ENCODE measurements at places on chromosomes 12 and 14.

- DNase-seq, result no peak
Observed at GRCh38 chr14:52514046-52514811, 38.1 kb downstream of the TXNDC16 start.

GRCh38 chr12:130029151-130029550, 125.3 kb upstream of the TMEM132D start:
- DNase-seq, result no peak

GRCh38 chr12:129719416-129719815, 184.4 kb downstream of the TMEM132D start:
- DNase-seq, result no peak

DNA sequence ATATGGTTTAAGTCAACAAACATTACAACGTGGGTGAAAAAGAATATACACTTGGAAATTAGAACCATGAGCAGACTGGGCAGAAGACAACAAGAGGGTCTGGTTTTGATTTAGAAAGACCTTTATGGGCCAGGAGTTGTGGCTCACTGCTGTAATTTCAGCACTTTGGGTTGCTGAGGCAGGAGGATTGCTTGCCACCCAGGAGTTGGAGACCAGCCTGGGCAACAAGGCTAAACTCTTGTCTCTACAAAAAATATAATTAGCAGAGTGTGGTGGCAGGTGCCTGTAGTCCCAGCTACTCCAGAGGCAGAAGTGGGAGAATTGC, 2.7 kb upstream of the NFKBIA start:
- no peak for DNase-seq

DNA sequence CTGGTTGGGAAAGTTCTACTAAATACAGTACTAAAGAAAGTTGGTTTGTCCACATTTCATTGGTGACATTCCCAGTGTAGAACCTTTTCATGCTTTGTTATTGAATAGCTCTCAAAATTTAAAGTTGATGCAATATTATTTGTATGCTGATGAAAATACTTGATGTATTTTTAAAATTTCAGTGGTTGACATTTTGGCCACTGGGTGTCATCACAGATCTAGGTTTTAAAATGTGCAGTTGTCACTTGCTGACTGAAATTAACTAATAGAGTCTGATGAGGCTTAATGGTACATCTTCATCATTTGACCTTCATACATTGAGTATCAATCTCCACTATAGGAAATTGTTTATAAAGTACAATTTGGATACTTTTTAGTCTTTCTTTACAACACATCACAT, 37.1 kb downstream of the CMAS start:
- no peak for DNase-seq

- DNase-seq, result no peak
Observed at GRCh38 chr12:112810235-112810917, 18.8 kb downstream of the RPH3A start.

- no peak for DNase-seq
Observed at GRCh38 chr14:100810861-100811461, 15.0 kb upstream of the MEG3 start.

DNA sequence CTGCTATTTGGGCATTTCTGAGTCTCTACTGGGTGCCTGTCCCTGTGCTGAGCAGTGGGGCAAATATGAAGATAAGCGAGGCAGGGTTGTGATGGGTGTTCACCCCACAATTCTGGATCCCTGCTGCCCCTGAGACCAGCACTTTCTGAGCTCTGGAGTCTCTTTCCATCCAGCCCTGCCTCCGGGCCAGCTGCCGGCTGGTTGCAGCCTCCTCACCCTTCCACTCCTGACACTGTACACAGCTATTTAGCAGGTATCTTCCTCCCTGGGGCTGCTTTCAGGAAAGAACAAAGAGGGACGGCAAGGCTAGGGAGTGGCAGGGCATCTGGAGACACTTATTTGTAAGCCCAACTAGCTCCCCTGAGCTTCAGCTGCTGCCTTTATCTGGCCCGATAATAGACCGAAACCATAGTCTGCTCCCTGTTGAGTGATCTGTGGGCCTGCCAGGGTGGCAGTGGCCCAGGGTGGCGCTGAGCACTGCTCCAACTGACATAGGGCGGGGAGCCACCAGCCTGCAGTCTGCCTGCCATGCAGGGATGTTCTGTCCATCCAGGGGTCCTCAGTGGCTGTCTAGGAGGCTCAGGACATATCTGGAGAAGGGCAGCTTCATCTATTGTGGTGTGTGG, 7.6 kb upstream of the KRT80 start:
- no peak for DNase-seq

DNA sequence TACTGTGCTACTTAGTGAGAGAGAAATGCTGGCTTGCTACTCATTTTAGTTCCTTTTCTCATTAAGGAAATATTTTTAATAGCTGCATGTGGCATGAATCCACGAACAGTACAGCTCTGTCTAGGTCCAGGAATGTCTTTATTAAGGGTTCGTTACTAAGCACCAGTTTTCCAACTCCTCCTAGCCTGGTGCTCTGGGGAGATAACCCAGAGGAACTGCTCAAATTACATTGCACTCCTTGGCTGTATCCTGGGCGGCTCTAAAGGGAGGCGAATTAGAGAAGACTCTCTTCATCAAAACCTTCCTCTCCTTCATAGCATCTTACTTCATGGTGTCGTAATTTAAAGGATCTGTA, 101.3 kb downstream of the PPM1A start:
- no peak for DNase-seq

DNA sequence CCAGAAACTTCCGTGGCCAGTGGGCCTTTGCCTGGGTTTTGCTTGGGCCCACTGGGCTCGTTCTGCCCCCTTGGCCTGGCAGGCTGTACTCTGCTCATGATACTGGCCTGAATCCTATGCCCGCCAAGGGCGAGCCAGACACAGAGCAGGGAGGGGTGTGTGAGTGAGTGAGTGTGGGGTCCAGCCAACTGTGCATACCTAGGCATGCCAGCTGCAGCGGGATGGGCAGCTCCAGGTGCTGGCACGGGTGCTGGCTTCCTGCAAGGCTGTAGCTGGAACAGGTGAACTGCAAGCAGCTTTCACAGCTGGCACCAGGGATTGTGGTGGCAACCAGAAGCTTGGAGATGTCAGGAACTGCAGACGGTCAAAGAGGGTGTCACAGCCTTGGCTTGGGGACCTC, 1276.4 kb downstream of the SLC16A7 start:
- no peak for DNase-seq

- DNase-seq, result no peak
Observed at GRCh38 chr14:22314183-22314820, 274.7 kb downstream of the DAD1 start.

GRCh38 chr12:108634341-108634751, 652 bp upstream of the SELPLG start:
- DNase-seq, result no peak

DNA sequence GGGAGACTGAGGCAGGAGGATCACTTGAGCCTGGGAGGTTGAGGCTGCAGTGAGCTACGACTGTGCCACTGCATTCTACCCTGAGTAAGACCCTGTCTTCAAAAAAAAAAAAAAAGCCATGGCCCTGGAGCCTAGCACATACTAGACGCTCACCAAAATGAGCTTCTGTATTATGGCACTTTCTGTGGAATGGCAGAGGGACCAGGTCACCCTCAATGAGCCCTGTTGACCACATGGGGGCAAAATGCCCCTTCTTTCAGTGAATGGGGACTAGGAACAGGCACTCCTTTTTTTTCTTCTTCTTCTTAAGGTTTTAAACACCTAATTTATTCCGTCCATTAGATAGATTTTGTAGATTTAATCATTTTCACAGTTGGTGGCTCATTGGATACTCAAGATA, 50.5 kb downstream of the FAM222A start:
- no peak for DNase-seq

- no peak for DNase-seq
Observed at GRCh38 chr14:99146616-99147365, 125.2 kb downstream of the BCL11B start.

GRCh38 chr12:62006076-62006732, 254.0 kb upstream of the USP15 start:
- no peak for DNase-seq

DNA sequence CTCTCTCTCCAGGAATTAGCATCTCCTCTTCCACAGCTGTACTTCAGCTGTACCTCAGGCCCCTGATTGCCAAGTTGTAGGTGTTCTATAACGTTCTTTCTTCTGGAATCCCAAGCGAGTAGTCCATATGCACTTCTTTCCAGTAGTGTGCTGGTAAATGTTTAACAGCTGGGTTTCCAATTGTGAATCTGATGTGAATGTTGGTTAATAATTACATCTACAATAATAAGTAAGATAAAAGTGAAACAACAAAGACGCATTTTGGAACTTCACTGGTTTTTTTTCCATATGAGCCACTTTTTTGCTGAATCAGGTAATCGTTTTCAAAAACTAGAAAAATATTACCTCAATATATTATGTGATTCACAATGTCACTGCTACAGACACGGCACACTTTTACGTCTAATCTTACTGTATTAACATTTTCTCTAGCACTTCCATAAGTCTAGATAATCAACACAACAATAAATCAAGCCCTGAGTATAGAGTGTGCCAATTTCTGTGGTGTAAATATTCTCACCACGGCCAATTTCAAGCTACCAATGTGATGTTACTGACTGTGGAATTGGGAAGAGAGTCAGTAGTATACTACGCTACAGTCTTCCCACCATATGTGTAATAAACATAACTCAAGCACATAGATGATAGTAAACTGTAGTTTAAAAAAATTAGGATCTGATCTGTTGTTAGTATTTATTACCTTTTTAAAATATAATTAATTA, 113.0 kb downstream of the ZFP36L1 start:
- DNase-seq, result no peak

GRCh38 chr12:126355346-126355745, 1290.1 kb downstream of the AACS start:
- DNase-seq, result no peak
